Progenitor cell of endocrine pancreas (in vitro differentiated cells): ENCODE measurements at places on chromosomes 11 and 22. TPM values are rescaled to one million over a fixed set of nuclear protein-coding genes. Genes with fewer than 3 reads are reported as not detected.

DNA sequence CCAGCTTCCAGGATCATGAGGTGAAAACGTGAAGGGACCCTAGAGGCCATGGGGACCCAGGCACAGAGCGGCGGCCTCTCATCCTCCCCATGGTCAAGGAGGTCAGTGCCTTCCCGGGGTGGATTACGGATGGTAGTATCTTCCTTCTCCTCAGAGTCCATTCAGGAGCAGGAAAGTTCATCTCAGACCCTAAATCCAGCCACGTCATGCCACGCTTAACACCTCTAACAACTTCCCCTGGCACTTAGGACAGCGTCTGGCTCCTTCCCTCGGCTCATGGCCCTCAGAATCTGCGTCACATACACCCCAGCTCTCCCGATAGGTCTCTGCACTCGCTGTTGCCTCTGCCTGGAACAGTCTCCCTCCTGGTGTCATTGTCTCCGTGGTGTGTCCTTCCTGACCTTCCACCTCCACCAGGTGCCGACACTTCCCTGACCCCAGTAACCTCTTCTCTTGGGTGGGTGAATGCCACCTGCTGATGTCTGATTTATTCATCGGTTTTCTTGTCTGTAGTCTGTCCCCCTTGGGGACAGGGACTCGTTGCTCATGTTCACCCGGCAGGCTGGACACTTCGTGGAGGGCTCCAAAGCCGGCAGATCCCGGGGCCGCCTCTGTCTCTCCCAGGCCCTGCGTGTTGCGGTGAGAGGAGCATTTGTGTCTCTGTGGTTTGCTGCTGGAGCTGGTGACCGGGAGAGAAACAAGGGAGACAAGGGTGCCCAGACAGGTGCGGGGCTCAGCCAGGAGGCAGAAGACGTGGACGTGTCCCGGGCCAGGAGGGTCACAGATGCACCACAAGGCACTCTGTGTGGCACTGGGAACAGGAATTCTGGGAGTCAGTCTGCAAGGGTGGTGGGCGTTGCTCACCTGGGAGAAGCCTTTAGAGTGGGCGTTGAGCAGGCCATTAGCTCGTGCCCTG lies 1.4 kb downstream of the MYEOV start:
- H3K36me3 ChIP-seq: no peaks in the 10 kb centered on the region
- peaks cover 15% of the 10 kb centered on the region for H3K4me1 ChIP-seq

DNA sequence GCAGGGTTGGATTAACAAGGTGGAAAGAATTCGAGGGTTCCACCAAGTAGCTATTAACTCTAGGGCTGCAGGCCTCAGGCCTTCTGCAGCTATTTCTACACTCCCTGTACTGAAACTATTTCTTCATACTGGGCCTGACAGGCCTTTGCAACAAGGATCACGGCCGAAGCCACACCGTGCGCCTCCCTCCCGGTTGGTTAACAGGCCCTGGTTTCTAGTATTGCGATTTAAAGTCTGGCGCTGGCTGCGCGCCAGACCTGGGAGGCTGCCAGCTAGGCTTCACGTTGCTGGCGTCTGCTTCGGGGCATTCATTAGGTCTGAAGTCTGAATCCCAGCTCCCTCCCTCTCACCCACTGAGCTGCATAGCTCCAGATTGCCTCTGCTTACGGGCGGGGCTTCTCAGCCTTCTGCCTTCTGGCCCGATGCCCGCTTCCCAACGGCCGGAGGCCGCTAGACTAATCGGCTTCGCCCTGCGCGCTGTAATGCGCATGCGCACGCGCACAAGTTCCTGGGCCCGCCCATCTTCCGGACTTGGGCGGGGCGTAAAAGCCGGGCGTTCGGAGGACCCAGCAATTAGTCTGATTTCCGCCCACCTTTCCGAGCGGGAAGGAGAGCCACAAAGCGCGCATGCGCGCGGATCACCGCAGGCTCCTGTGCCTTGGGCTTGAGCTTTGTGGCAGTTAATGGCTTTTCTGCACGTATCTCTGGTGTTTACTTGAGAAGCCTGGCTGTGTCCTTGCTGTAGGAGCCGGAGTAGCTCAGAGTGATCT lies 1.6 kb downstream of the LDHA start:
- H3K27ac ChIP-seq: peak overlapping the region; percentile 98
- peaks cover 5% of the 10 kb centered on the region for H3K36me3 ChIP-seq
- DNase-seq: peak; percentile 98
- H3K4me1 ChIP-seq: peaks cover 14% of the 10 kb centered on the region
- H3K27me3 ChIP-seq: peaks cover 8% of the 10 kb centered on the region

GRCh38 chr11:35106595-35106994 lies 32.4 kb upstream of the CD44 start:
- no peak overlapping the region for H3K4me3 ChIP-seq
- H3K4me1 ChIP-seq: no peaks in the 10 kb centered on the region
- no peaks in the 10 kb centered on the region for H3K36me3 ChIP-seq
- no peak for DNase-seq

DNA sequence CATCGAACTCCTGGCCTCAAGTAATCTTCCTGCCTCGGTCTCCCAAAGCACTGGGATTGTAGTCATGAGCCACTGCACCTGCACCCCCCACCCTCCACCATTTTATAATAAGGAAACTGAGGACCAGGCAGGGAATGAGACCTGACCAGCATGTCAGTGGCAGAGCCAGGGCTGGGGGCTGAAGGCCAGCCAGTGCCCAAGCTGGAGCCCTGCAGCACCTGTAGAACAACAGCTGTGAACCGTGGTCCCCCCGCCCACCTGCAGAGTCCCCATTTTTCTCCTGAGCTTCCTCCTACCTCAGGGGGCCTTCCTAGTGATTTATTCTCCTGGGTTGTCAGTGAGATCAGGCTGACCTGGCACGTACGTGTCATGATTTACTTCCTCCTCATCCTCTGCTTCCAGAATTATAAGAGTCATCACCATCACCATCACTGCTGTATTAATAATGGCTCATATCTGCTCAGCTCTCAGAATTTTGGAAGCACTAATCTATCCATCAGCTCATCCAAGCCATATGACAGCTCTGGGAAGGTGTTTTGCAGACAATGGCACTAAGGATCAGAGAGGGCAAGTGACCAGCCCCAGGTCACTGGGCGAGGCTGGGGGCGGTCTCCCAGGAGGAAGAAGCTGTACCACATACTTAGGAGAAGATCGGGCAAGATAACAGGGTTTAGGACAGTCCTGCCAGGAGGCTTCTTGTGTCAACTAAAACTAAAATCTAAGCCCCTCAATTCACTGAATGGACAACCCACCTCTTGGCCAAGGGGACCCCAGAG lies 5.5 kb upstream of the SLCO2B1 start:
- peaks cover 6% of the 10 kb centered on the region for H3K4me1 ChIP-seq
- no peaks in the 10 kb centered on the region for H3K36me3 ChIP-seq
- no peak overlapping the region for H3K4me3 ChIP-seq
- H3K27me3 ChIP-seq: peaks cover 25% of the 10 kb centered on the region
- no peak overlapping the region for H3K27ac ChIP-seq

GRCh38 chr11:47603295-47603694 lies 9.1 kb upstream of the C1QTNF4 start:
- peaks cover 9% of the 10 kb centered on the region for H3K4me1 ChIP-seq
- DNase-seq: no peak
- no peak overlapping the region for H3K4me3 ChIP-seq
- no peaks in the 10 kb centered on the region for H3K36me3 ChIP-seq

DNA sequence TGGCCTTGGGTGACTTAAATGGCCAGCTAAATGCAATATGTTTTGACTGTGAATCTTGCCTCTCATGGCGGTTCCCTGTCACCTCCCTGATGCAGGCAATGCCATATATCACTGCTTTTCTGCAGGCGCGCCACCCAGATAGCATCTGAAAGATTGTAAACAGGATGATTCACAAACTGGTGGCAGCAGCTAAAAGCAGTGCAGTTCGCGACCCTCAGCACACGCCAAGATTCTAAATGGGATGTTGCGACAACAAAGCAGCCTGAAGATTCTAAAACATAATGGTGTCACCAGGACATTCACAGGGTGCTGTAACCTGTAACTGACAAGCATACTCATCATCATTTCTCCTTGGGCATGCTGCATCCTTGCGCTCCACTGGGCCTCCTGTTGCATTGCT lies 440.4 kb upstream of the CADM1 start:
- DNase-seq: no peak
- H3K4me1 ChIP-seq: peaks cover 21% of the 10 kb centered on the region
- H3K27me3 ChIP-seq: peaks cover 7% of the 10 kb centered on the region
- no peak overlapping the region for H3K4me3 ChIP-seq
- H3K36me3 ChIP-seq: no peaks in the 10 kb centered on the region
- no peak overlapping the region for H3K27ac ChIP-seq

DNA sequence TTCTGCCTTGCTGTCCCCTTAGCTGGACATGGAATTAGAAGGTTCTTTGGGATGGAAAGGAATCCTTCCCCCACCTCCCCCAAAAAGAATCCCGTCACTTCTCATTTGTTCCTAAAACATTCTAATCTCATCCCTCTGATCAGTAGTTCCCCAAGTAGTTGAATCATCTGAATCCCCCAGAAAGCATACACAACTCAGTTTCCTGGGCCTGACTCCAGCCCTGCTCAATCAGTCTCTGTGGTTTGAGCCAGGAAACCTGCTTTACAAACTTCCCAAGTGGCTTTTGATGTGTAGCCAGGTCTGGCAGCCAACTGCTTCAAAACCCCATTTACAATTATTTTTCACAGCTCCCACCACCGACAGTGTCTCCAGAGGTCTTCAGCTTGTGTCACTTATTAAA lies 20.2 kb downstream of the C22orf31 start:
- no peaks in the 10 kb centered on the region for H3K27me3 ChIP-seq
- H3K4me1 ChIP-seq: peaks cover 4% of the 10 kb centered on the region
- no peak overlapping the region for H3K27ac ChIP-seq
- H3K36me3 ChIP-seq: peaks cover 7% of the 10 kb centered on the region
- DNase-seq: no peak
- no peak overlapping the region for H3K4me3 ChIP-seq

DNA sequence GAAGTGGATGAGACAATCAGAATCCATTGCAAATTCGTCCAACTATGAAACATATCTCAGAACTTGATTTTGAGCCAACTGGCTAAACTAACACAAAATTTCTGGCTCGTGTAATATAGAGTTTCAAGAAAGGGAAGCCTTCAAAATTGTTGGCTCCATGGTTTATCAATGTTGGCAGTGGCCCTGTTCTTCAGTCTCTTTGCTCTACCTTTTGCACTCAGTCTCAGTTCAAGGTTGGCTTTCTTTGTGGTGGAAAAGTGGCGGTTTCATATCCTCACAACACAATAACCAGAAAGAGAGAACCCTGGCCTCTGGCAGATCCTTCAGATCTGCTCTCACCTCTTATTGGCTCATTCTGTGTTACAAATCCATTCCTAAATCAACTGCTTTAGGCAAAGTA lies 473.8 kb upstream of the API5 start:
- no peaks in the 10 kb centered on the region for H3K36me3 ChIP-seq
- DNase-seq: no peak
- peaks cover 2% of the 10 kb centered on the region for H3K4me1 ChIP-seq
- no peaks in the 10 kb centered on the region for H3K27me3 ChIP-seq
- H3K27ac ChIP-seq: no peak overlapping the region

- H3K4me1 ChIP-seq: peaks cover 36% of the 10 kb centered on the region
- H3K4me3 ChIP-seq: no peak overlapping the region
- no peak overlapping the region for H3K27ac ChIP-seq
- H3K36me3 ChIP-seq: no peaks in the 10 kb centered on the region
- no peak for DNase-seq
- H3K27me3 ChIP-seq: peaks cover 50% of the 10 kb centered on the region
Observed at GRCh38 chr11:117872975-117873827, 3.3 kb downstream of the FXYD6 start.

DNA sequence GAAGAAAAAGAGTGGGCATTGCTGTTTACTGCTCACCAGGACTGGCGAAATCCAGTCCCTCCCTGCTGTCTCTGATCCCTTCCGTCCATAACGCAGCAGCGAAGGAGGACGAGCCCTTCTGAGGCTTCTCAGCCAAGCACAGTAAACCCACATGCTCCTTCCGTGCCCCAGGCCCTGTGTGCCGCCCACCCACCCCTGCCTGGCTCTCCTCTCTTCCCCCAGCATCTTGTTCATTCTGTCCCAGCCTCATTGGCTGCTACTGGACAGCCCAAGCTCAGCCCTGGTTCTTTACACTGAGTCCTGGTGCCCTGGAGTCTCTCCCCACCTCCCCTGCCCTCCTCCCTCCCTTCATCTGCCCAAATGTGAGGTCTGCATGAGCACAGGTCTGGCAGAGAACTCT lies 559.7 kb downstream of the BRD1 start:
- peaks cover 40% of the 10 kb centered on the region for H3K27me3 ChIP-seq
- no peak overlapping the region for H3K4me3 ChIP-seq
- H3K36me3 ChIP-seq: no peaks in the 10 kb centered on the region
- no peak overlapping the region for H3K27ac ChIP-seq
- no peak for DNase-seq
- peaks cover 4% of the 10 kb centered on the region for H3K4me1 ChIP-seq

DNA sequence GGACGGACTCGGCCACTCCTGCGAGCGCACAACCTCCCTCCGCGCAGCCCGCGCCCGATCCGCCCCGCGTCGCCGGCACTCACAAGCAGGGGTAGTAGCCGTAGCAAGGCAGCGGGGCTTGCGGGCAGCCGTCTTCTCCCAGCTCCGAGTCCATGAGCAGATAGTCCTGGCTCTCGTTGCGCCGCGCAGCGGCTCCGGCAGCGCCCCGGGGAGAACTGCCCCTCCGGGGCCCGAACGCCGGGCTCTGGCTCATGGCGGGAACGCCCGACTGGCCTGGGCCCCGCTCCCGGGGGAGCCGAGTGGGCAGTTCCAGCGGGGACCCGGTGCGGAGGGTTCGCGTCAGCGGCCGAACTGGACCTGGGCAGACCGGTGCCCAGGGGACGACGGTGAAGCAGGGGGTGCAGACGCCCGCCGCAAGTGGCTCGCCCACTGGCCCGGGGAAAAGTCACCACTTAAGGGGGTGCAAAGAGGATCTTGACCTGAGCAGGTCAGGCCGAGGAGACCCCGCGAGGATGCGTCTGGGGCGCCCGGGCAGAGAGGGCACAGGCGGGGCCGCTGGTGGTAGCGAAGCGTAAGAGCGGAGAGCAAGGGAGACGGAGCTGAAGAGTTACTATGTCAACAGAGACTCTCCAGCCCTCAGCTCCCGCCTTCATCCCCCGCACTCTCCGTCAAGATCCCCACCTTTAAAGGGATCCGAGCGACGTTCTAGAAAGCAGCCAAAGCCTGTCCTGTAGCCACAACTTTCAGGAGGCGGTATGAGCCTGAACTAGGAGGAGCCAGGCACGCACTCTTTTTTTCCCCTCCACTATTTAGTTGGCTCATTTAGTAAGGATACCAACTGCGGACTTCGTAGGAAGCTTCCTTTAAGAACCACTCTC lies at the start of gene TRPC6:
TSS of gene TRPC6 (minus strand) at position 757 of the 878 bp plus-strand sequence. CDS start at position 253, 504 bp downstream.
- DNase-seq: peak; percentile 31
- peak within 1 kb of the TSS; percentile 72 for H3K4me3 ChIP-seq
- H3K27ac ChIP-seq: no peak within 1 kb of the TSS
- H3K36me3 ChIP-seq: no peaks in the 10 kb centered on the region
- peaks cover 17% of the 10 kb centered on the region for H3K4me1 ChIP-seq

- H3K27ac ChIP-seq: no peak overlapping the region
- no peaks in the 10 kb centered on the region for H3K4me1 ChIP-seq
- peaks cover 77% of the 10 kb centered on the region for H3K27me3 ChIP-seq
- no peaks in the 10 kb centered on the region for H3K36me3 ChIP-seq
Observed at GRCh38 chr11:36586543-36586942, 7.8 kb upstream of the IFTAP start.

The PTPRJ gene
- total RNA-seq: 18.9 and 19.1 TPM in 2 replicates

The MEI1 gene
- 1.0 and 1.5 TPM in 2 replicates for total RNA-seq

The P2RY6 gene
- 0.13 and 0.14 TPM in 2 replicates for total RNA-seq

The OR8G1 gene
- total RNA-seq: not detected in 2 replicates

The CFAP300 gene
- total RNA-seq: 1.2 and 1.5 TPM in 2 replicates
